ENCODE measurements at places on chromosomes 11 and 22.

DNA sequence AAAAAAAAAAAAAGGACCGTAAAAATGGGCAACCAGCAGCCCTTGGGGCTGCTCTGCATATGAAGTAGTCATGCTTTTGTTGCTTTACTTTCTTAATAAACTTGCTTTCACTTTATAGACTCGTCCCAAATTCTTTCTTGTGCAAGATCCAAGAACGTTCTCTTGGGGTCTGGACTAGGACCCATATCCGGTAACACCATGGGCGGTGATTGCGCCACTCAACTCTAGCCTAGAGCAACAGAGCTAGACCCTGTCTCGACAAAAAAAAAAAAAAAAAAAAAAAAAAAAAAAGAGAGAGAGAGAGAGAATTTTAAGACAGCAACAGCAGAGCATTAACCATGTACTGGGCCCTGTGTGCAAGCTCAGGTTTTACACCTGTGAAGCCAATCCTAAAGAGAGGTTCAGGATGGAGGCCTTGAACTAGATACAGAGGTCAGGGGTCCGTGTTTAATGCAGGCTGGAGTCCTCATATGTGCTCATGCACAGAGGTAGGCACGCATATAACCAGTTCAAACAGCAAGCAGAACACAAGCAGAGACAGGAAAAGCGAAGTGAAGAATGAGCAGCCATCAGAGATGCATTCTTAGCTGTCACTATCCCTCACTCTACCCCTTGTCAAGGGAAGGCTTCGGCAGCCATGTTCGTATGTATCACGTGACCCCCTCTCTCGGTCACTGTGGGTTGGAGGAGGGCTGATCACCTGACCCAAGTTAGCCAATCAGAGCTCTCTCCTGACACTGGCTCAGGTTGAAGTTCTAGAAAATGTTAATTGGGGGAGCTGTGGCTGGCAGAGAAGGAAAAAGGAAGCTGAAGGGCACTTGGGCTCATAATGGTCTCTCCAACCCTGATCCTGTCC lies 16.7 kb upstream of the SYT12 start:
- peak; percentile 61 for DNase-seq

DNA sequence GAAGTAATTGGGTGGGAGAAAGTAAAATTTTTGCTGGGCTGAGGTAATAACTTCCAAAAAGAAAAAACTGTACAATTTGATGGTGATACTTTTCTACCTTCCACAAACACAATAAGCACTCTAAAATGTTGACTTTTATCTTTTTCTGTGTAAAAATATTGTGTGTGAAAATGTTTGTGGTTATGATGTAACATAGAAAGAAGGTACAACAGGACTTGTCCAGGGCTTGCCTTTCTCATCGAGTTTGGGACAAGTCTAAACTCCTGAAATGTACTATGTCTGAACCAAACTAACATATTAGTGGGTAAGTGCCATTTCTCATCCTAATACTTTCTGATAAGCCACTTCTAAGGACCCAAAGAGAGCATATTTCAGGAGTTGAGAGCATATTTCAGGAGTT lies 174.2 kb upstream of the PDGFD start:
- no peak for DNase-seq

- no peak for DNase-seq
Measured at GRCh38 chr11:104036588-104036987, at the start of gene DDI1. DDI1 (plus strand) TSS chr11:104036640; CDS start chr11:104036823, 183 bp downstream.

- DNase-seq, result no peak
Measured at GRCh38 chr11:16080688-16081381, 275.5 kb downstream of the SOX6 start.

- DNase-seq, result no peak
Measured at GRCh38 chr11:78641541-78641940, 66.9 kb upstream of the NARS2 start.

- no peak for DNase-seq
Measured at GRCh38 chr11:47461876-47462275, 12.9 kb upstream of the RAPSN start.

- no peak for DNase-seq
Measured at GRCh38 chr22:37546437-37547250, 13.6 kb upstream of the CDC42EP1 start.

- DNase-seq, result no peak
Measured at GRCh38 chr22:29385748-29386147, 2.6 kb downstream of the AP1B1 start.

DNA sequence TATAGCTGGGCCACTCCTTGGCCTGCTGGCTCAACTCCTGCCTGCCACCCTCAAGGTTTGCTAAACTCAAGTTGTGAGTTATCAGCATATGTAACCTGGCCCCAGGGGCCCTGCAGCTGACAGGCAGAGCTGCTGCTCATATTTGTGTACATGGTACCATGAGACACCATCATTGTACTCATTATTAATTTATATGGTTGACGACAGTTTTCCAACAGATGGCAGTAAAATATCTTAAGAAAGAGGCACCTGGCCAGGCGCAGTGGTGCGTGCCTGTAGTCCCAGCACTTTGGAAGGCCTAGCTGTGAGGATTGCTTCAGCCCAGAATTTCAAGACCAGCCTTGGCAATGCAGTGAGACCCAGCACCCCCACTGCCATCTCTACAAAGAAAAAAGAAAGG lies 11.4 kb upstream of the DENND5A start:
- DNase-seq, result no peak

- DNase-seq, result no peak
Measured at GRCh38 chr11:10824888-10825287, 16.2 kb upstream of the EIF4G2 start.

DNA sequence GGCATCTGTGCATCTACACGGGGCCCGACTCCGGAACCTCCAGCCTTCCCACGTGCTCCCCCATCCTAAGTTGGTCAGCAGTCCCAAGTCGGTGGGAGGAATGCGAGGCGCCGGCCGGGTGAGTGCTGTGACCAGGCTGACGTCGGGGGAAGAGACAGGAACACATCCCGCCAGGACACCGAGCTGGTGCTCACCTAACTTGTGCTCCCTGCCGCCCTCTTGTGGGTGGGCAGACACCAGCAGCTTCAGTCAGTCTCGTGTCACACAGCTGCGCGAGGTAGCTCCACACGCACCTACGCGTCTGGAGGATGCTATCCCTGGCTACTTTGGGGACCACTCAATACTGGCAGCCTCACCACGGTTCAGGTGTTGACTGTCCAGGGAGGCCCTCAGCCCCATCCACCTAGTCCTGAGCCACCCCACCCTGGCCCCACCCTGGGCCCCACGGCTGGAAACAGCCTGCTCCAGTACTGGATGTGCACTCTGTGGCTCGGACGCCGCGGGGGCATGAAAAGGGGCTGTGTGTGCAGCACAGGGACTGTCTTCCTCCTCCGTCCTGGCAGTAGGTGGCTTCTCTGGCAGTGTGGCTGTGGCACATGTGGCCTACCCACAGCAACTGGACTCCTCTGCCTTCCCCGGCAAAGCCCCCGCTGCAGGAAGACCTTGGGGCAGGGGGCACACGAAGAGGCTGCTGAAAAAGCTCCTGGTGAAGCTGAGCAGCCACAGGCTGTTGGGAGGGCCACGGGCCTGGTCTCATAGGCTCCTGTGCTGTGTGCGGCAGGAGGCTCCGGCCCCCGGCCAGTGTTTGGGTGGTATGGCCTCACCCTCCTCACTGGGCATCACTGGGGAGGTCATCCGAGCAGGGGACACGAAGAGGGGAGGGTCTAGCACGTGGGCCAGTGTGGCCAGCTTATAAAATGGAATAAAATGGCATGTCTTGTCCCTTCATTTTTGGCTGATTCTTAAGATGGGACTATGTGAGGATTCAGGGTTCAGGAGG lies 11.2 kb upstream of the BID start:
- peak; percentile 59 for DNase-seq

DNA sequence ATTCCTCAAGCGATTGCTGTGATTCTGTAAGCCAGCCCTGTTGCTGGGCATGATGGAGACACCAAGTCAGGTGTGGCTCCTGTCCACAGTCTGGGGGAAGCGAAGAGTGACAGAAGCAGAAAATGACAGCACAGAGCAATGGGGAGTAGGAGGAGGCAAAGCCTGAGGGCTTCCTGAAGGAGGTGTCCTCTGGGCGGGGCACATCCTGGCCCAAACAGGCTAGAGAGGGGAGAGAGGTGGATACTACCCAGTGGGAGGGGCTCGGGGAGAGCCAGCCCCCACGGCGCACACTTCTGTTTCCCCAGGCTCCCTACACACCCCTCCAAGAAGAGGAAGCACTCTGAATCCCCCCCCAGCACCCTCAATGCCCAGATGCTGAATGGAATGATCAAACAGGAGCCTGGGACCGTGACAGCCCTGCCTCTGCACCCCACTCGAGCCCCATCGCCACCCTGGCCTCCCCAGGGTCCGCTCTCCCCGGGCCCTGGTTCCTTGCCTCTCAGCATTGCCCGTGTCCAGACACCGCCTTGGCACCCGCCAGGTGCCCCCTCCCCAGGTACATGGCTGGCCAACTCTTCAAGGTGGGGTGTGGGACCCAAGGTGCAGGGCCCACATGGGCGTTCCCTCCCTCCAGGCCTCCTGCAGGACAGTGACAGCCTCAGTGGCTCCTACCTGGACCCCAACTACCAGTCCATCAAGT lies 18.9 kb downstream of the MYRF start:
- no peak for DNase-seq

DNA sequence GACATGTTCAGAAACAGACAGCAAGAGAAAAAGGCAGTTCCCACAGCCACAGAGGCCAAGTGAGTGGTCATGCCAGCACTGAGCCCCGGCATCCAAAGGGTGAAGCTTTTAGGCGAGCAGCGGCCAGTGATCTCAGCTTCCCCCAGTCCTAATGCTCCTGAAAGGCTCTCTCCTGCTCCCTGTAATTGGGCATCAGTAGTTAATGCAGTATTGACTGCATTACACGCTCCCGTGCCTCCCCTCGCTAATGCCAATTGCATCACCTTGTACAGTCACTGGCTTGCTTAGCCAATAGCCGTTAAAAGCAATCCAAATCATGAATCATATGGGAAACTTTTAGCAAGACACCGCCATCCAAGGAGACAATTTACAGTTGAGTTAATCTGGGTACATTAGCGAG lies 4.9 kb downstream of the LMO1 start:
- no peak for DNase-seq

DNA sequence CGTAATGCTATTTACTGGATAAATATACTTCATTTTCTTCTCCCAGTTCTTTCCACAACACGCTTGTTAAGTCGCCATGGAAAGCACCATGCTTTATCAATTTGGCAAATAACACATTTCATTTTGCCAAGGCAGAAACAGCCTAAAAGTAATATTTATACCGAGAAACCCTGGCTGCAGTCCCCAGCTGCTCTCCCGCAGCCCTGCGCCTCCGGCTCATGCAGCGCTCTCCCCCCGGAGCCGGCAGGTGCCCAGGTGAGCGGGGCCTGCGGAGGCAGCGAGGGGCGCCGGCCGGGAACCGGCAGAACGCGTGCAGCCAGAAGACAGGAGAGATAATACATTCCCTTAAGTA lies 681 bp upstream of the ARHGEF12 start:
- no peak for DNase-seq

DNA sequence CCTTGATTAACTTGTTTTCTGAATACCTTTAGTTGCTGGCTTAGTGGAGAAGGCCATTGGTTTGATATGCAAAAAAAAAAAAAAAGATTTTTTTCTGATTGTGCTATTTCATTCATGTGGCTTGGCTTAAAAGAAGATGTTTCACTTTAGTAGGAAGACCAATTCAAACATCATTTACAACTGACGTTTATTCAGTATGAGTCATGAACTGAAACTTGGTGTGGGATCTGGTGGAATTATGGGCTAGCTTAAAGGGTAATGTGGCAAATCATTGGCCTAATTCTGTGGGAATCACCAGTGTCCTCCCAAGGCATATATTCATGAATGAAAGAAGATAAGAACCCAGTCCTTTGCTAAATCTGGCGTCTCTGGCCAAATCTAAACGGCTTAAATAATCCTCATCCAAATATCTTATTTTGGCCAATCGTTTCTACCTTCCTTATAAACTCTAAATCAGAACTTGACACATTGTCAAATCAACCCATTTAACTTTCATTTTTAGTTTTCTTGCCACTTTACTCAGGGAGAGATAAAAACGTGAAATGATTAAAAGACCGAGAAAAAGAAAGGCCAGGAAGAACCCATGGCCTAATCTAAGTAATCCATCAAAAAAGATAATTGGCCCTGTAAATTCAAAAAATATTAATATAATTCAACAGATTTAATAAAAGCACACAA lies 77.0 kb downstream of the DDIAS start:
- peak; percentile 49 for DNase-seq

DNA sequence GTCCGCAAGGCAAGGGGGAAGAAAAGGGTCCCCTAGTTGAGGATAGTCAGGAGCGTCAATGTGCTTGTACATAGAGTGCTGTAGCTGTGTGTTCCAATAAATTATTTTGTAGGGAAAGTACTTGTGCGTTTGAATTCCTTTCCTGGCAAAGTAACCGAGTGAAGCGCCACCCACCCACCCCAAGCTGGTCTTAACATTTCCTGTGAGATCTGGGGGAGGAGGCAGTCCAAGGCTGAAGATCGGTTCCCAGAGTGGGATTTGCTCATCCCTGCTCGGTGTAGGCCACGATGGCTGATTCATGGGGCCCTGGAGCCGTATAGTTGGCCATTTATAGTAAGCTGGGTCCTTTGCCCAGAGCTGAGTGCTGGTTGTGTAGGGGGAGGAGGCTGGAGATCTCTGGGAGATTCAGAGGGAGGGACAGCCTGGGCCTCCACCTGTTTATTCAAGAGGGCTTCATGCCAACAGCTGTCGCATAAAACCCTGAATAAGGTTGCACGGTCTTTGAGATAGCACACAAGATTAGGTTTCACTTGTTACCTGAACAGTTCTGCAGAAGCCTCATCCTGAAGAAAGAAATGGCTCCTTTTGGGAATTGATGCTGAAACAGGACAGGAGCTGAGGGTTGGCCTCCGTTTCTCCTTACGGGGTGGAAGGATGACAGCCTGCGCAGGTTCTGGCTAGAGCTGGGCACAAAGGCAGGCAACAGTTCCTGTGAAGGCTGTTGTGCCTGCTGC lies 2.4 kb downstream of the ATF4 start:
- DNase-seq, result no peak

DNA sequence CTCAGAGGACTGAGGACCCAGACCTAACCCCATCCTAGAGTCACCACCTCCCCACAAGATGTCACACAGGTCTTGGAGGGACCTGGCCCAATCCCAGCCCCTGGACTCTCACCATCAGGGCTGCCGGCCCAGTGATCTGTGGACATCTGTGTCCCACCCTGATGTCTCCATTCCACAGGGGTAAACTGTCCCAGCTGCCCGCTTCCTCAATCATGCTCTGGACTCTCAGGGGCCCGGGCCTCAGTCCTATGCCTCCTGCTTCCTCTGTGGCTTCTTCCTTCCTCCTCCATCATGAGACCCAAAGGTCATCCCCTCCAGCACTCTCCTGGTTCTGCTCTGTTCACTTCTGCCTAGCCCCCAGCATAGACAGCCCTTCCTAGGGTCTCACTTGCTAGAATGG lies 32.2 kb downstream of the ARAP1 start:
- DNase-seq, result no peak
